Activated CD8-positive, alpha-beta memory T cell treated with anti-CD3 and anti-CD28 coated beads, Interleukin-2, amount 10 ng/mL, durations not matched to agents 7 days and 5 days (primary cell): ENCODE measurements at places on chromosomes 11 and 22. TPM values are rescaled to one million over a fixed set of nuclear protein-coding genes. Genes with fewer than 3 reads are reported as not detected.

- DNase-seq, result no peak
Observed at GRCh38 chr11:70644343-70645060, 246.2 kb downstream of the CTTN start.

- DNase-seq, result no peak
Observed at GRCh38 chr11:103624708-103625623, 411.5 kb upstream of the DDI1 start.

DNA sequence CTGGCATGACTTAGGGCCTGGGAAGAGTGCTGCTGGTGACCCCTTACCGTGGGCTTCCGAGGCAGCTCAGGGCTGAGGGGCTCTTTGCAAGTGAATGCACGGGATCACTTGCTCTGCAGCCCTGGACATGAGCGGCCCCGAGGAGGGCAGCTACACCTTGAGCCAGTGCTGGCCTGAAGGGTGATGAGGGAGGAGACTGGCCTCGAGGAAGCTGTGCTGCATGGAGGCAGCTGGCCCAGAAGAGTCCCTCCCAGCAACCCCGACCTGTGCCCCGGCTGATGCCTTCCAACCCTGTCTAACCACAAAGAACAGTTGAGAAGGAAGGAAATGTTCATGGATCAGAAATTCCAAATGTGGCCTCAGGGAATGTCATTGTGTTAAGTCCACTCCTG lies 45.2 kb downstream of the TBX1 start:
- no peak for DNase-seq

Gene CLDN5
- total RNA-seq, result not detected

Gene TCN1
- total RNA-seq, result not detected

DNA sequence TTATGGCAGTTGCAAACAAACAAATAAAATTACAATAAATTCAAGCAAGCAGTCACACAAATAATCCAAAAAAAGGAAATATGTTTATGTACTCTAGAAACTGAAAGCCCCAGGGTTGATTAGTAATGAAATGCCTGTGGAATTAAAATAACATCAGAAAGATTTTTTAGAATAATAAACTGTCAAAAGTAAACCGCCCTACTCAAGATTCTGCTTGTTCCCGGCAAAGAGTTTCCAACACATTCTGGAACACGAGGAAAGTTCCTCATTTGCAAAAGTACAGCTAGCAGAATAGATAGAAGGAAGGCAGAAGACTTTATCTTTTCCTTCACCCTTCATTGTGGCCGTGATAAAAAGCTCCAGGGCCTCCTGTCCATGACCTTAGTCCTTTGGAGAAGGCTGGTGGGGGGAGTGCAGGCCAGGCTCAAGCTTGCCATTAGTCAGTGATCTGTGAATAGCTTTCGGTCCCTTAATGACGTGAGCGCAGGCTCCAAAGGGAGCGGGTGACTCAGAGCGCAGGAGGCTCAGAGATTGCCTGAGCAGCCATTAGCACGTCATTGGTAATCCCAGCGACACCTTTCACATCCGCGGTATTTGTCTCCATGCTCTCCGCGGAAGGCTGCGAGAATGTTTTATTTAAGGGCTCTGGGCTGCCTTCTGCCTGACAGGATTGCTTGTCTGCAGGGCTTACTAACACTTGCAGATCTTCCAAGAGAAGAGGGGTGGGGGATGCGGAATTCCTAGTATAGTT lies 458.3 kb downstream of the METTL15 start:
- no peak for DNase-seq

- DNase-seq, result no peak
Observed at GRCh38 chr11:116229236-116229970, 543.4 kb downstream of the BUD13 start.

- no peak for DNase-seq
Observed at GRCh38 chr11:64324692-64325469, 7.0 kb downstream of the PRDX5 start.

GRCh38 chr11:829847-830294 lies 2.2 kb downstream of the CRACR2B start:
- no peak for DNase-seq

Gene CARD10
- total RNA-seq, result not detected

DNA sequence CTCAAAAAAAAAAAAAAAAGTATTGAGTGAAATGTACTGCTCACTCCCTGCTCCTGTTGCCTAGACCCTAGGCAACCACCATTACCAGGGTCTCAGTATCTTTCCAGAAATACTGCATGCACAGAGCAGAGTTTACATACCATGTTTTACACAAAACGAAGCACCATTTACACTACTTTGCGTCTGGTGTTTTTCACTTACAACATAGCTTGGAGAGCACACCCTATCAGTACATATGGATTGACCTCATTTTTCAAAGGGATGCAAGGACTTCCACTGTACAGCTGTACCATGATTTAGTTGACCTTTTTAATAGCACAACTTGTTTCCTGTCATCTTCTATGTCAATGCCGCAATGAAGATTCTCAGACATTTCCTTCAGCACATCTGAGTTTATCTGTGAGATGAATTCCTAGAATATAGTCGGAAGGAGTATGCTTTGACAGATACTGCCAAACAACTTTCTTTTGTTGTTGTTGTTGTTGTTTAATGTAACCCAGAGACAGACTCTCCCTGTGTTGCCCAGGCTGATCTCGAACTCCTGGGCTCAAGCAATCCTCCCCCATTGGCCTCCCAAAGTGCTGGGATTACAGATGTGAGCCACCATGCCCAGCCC lies 6.1 kb downstream of the MYH9 start:
- no peak for DNase-seq

Gene MOGAT2
- not detected for total RNA-seq

Gene SPDYC
- total RNA-seq, result not detected

Gene MMP13
- not detected for total RNA-seq

DNA sequence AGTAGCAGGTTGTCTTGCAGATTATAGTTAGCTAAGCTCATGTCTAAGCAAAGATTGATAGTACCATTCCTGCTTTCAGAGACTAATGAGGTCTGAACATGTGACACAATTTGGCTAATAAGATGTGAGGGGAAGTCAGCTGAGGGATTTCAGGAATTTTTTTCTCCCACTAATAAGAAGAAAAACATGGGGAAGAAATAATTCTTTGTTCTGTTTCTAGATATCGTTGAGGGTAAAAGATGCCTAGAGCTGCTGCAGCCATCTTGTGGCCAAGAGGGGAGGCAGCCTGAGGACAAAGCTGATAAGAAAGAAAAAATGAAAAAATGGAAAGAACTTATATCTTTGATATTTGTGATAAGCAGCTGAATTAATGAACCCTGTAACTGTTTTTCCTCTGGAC lies 1334.4 kb downstream of the LRRC4C start:
- DNase-seq, result no peak

- DNase-seq, result peak; percentile 52
Observed at GRCh38 chr11:44036811-44037657, 10.7 kb upstream of the ACCSL start.

GRCh38 chr11:103967985-103968384 lies 68.5 kb upstream of the DDI1 start:
- no peak for DNase-seq

DNA sequence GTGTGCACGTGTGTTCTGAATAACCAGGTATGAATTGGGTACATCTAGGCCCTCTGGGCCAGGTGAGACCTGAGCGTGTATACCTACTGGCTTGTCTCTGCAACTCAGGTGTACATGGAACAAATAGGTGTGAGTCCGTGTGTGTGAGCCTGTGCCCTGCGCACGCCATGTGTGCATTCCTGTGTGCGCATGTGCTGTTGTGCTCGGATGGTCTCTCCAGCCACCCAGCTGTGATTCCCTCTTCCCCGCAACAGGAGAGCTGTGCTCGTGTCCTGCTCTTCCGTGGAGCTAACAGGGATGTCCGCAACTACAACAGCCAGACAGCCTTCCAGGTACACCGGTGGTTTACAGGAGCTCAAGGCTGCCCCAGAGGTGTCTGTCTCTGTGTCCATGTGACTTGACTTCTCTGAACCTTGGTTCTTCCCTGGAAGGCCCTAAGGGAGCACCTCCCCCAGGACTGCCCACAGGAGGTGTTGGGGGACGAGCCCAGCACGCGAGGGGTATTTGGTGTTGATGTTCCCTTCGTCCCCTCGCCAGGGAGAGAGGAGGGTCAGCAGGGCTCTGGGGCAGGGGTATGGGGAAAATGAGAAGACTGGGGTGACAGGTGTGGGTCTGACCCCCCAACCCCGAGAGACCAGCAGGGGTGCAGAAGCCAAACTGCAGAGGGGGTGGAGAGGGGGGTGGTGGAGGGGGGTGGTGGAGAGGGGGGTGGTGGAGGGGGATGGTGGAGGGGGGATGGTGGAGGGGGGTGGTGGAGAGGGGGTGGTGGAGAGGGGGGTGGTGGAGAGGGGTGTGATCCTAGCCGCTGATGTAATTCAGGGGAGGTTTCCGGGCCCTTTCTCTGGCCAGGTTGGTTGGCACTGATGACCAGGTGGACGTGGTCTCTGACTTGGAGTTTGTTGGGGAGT lies 10.7 kb downstream of the SHANK3 start:
- no peak for DNase-seq

DNA sequence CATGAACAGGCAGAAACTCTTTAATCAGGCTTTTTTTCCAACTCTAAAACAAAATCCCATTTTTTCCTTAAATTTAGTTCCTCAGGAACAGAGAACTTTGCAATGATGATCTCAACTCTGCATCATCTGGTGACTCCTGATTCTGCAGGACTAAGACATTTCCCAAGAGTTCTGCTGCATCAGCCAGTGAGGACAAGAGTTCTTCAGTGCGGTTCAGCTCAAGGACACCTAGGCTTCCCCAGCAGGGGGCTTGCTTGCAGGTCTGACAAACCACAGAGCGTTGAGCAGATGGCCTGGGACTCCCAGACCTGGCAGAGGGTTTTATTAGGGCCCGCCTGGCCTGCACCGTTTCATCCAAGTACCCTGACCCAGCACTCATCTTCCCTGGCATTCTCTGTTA lies 6.4 kb downstream of the CDCA5 start:
- no peak for DNase-seq

- peak; percentile 73 for DNase-seq
Observed at GRCh38 chr11:59728913-59729312, 15.3 kb upstream of the OR10V1 start.

DNA sequence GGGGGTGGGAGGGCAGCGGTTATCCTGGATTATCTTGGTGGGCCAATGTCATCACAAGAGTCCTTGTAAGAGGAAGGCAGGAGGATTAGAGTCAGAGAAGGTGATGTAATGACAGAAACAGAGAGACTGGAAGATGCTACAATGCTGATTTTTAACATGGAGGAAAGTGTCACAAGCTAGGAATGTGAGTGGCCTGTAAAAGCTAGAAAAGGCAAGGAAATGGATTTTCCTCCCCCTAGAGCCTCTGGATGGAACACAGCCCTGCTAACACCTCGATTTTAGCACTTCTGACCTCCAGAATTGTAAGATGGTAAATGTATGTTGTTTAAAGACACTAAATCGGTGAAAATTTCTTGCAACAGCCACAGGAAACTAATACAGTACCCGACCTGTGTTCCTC lies 109.3 kb downstream of the MN1 start:
- no peak for DNase-seq

GRCh38 chr11:68164437-68164836 lies 43.2 kb upstream of the CHKA start:
- DNase-seq, result no peak

- DNase-seq, result no peak
Observed at GRCh38 chr11:10349806-10350205, 44.9 kb downstream of the ADM start.

Gene PPP1R14B
- 142 TPM for total RNA-seq

Gene OR8K5
- total RNA-seq, result not detected

DNA sequence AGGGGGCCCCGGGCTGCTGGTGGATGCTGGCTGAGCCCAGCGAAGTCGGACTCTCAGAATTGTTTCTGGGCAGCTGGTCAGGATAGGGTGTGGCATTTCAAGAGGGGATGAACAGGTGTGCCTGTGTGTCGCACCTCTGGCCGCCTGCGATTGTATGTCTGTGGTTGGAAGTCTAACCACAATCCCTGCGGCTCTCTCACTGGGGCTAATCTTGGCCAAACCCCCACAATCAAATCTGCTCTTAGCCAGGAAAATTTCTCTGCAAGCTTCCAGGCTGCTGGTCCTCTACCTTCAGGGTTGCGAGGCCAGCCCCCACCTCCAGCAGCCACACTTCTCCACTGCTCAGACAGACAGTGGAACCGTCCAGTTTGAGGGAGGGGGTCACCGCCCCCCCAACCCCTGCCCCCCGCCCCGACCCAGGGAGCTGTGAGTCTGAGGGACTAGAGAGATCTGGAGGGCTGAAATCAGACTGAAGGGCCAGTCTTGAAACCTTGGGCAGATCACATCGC lies 953 bp downstream of the ATG16L2 start:
- DNase-seq, result no peak

Gene TMEM191C
- 1.1 TPM for total RNA-seq

Gene SCN2B
- not detected for total RNA-seq

GRCh38 chr22:32631507-32632255 lies 157.1 kb downstream of the FBXO7 start:
- no peak for DNase-seq

DNA sequence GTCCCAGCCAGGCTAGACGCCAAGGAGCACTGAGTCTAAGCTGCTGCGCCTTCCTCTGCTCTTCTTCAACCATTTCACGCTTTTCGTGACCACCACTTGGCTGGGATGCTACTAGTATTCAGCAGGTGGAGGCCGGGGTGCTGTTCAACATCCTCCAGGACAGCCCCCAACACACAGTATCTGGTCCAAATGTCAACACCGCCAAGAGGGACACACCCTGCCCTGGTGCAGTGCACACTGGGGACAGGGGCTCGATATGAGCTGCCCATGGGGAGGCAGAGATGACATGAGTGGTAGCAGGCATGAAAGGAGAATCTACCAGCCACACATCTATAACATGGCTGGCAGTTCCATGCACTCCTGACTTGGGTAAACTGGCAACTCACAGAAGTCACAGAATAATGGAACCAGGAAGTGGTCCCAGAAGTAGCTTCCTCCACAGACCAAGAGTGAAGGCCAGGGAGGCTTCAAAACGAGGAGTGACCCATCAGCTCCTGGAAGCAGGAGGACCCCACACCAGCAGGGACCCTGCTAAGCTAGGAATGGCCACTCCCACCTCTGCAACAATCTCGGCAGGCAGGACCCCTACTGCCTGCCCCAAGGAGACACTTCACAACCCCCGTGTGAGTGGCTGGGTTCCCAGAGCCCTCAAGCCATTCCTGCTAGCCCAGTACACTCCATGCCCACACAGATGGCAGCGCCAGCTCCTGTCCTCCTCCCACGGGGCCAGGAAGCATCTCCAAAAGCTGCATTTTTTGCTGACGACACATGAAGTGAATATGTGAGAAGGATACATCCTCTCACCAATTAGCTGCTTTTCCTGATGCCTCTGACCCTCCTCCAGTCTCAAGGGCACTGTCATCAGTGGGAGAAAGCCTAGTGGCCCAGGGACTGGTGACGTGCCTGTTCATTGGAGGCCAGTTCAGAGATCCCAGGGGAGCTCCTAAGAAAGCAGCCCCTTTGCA lies 78.8 kb downstream of the DGCR2 start:
- no peak for DNase-seq
